Upper lobe of right lung (tissue), 1 donor: ENCODE measurements at places on chromosomes 5 and 9. TPM values are rescaled to one million over a fixed set of nuclear protein-coding genes. Genes with fewer than 3 reads are reported as not detected.

GRCh38 chr5:172219296-172219695, 25.3 kb downstream of the EFCAB9 start:
- peaks cover 5% of the 10 kb centered on the region for H3K36me3 ChIP-seq
- no peaks in the 10 kb centered on the region for H3K4me1 ChIP-seq

DNA sequence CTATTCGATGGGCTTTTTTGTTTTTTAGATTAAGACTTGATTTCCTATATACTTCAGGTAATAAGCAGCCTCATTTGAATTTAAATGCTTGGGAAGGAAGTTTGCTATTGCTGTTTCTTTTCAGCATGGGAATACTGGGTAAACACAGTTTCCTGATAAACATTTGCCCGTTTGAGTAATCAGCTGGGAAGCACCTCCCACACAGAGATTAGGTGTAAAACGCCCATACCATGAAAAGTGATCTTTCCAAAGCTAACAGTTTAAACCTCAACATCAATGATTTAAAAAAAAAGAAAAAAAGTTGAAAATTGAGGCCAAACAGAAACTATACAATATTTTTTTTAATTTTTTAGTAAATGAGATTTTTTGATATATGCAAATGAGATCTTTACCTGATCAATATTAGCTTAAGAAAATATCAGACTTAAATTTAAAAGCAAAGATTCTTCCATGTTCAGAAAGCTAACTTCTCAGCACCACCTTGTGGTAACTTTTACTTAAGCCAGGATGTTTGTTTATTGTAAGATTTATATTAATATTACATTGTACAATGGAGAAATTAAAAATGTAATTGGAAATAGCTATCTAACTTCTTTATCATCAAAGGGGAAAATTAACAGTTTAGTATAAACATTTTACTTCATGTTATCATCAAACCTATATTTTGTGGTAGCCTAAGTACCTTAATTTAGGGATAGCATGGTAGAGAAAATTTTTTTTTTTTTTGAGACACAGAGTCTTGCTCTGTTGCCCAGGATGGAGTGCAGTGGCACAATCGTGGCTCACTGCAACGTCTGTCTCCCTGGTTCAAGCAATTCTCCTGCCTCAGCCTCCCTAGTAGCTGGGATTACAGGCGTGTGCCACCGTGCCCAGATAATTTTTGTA, 39.8 kb downstream of the F2RL2 start:
- H3K4me3 ChIP-seq = no peak overlapping the region
- no peaks in the 10 kb centered on the region for H3K36me3 ChIP-seq
- H3K27me3 ChIP-seq = no peaks in the 10 kb centered on the region
- no peak for DNase-seq

GRCh38 chr5:157326440-157327005, 60.6 kb downstream of the CYFIP2 start:
- DNase-seq = no peak
- no peak overlapping the region for H3K27ac ChIP-seq
- H3K4me3 ChIP-seq = no peak overlapping the region
- H3K27me3 ChIP-seq = no peaks in the 10 kb centered on the region
- H3K36me3 ChIP-seq = peaks cover 2% of the 10 kb centered on the region

GRCh38 chr9:2163231-2163885, 148.2 kb downstream of the SMARCA2 start:
- no peak for DNase-seq
- no peaks in the 10 kb centered on the region for H3K27me3 ChIP-seq
- no peak overlapping the region for H3K27ac ChIP-seq
- peaks cover 23% of the 10 kb centered on the region for H3K36me3 ChIP-seq
- H3K4me3 ChIP-seq = no peak overlapping the region

- H3K36me3 ChIP-seq = peaks cover 24% of the 10 kb centered on the region
- H3K4me1 ChIP-seq = no peaks in the 10 kb centered on the region
- H3K27me3 ChIP-seq = no peaks in the 10 kb centered on the region
- H3K27ac ChIP-seq = no peak overlapping the region
- no peak overlapping the region for H3K4me3 ChIP-seq
- no peak for DNase-seq
Observed at GRCh38 chr9:129919841-129920240, 84.6 kb downstream of the USP20 start.

DNA sequence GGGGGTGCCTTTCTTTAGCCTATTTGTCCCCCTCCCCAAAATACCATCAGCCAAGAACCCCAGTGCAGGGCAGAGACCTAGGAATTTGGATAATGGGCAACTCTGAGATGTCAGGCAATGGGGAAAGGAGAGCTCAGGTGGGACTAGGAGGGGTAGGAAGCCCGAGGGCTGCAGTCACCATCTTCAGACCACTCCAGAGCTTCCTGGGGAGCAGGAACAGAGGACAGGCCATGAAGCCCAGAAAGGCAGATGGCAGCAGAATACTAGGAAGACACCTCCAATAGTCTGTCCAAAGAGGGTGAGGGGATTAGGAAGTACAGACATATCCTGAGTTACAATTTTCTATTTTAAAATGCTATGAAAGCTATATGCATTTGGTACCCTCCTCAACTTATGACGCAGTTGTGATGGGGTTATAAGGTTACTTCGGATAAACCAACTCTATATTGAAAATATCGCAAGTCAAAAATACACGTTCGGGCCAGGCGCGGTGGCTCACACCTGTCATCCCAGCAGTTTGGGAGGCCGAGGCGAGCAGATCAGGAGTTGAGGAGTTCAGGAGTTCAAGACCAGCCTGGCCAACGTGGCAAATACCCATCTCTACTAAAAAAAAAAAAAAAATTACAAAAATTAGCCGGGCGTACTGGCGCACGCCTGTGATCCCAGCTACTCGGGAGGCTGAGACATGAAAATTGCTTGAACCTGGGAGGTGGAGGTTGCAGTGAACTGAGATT, 34.6 kb upstream of the IL17B start:
- peaks cover 6% of the 10 kb centered on the region for H3K36me3 ChIP-seq
- peak overlapping the region; percentile 60 for H3K27ac ChIP-seq
- peak overlapping the region; percentile 55 for H3K4me3 ChIP-seq

Gene PDE8B
- 4.9 TPM for total RNA-seq

Gene GABRA6
- total RNA-seq = not detected

Gene KCNN2
- total RNA-seq = 2.1 TPM

Gene TNFSF8
- total RNA-seq = 3.8 TPM

Gene CAMK4
- 3.8 TPM for total RNA-seq
